Fibroblast of the aortic adventitia (primary cell): ENCODE measurements at places on chromosomes 1 and 21. TPM values are rescaled to one million over a fixed set of nuclear protein-coding genes. Genes with fewer than 3 reads are reported as not detected.

Gene TNNT2
- 0.09 TPM in 1 of 2 replicates, not detected in the other for total RNA-seq

GRCh38 chr1:198986442-198986841 lies 347.6 kb downstream of the PTPRC start:
- DNase-seq: no peak

DNA sequence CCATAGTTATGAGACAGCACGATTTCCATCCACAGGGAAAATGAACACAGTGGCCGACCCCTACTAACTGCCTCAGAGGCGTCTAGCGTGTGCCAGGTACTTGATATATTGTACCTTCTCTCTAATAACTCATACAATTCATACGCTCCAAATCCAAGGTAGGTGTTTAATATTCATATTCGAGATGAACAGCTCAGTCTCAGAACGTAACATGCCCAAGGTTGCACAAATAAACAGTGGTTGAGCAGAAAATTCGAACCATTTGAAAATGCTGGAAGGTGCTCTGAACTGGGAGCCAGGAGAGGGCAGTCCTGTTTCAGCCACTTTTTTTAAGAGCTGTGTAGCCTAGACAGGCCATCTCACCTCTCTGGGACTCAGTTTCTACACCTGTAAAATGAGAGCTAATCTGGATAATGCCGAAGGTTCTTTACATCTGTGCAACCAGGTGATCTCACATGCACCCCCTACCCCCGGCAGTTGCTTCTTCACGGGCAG lies 7.9 kb downstream of the SLC45A3 start:
- DNase-seq: no peak

DNA sequence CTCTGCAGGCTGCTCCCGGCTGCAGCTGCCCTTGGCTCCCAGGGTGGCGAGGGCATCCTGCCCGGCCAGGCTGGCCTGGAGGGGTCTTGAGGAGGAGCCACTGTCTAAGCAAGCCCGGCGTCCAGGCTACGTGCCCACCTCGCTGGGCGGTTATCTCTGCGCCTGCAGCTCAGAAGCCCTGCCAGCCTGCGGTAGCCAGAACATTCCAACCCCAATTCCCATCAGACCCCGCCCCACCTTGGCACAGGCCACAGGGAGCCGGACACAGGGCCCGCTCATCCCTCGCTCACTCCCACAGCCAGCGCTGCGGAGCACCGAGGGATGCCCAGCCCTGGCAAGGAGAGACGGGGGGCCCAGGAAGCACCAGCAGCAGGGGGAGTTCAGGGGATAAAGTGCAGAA lies 53.9 kb downstream of the MEGF6 start:
- peak; percentile 58 for DNase-seq

- peak; percentile 12 for DNase-seq
These were observed 19.4 kb downstream of the SOAT1 start for GRCh38 chr1:179313004-179313403.

DNA sequence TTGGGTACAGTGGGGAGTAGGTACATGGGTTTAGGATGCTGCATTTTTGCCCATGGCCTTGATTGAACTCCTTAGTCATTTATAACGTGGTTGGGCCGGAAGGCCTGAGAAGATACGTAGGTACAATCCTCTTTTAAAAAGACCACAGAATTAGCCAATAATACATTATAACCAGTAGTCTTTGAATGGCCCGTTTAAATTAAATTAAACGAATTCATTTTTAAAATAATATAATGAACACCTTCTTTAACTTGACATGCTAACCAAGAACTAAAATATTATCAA lies 20.1 kb upstream of the ADAR start:
- no peak for DNase-seq

DNA sequence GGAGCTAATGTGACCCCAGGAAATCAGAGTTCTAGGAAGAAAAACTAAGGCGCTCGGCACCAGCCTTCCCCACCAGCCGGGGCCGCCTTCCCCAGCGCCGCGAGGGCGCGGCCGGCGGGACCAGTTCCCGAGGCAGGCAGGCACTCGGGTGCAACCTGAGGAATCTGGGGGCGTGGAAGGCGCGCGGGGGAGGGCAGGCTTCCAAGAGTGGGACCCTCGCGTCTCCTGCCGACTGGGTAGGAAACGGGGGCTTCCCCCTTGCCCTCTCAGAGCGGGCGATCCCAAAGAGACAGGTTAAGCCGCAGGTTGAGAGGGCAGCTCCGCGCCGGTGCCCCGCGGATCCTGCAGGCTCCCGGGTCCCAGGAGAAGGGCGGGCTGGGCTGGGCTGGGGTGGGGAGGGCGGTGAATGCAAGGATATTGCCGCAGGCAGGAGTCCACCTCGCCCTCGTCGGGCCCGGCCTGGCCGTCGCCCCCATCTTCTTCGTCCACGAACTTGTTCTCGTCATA lies 431 bp downstream of the ARPC5 start:
- no peak for DNase-seq

GRCh38 chr1:109969146-109969829 lies 15.3 kb upstream of the AHCYL1 start:
- peak; percentile 78 for DNase-seq

Gene LORICRIN
- not detected in 2 replicates for total RNA-seq

- no peak for DNase-seq
These were observed 357.2 kb downstream of the KCNH1 start for GRCh38 chr1:210776712-210777111.

Gene IQCC
- 0.41 and 2.3 TPM in 2 replicates for total RNA-seq

- DNase-seq: peak; percentile 31
These were observed 27.9 kb downstream of the S1PR1 start for GRCh38 chr1:101264697-101265096.

DNA sequence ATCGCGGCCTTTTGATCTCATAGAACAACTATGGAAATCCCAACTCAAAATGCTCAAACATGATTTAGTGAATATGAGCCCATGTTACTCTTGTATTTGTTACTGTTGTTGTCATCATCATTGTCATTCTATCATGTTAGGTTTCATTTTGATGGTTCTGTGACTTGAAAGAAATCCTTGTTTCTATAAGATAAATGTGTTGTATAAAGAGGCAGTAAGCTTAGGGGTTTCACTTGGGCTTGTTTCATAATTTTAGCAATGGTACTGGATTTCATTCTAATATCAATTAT lies 15.3 kb upstream of the GBP5 start:
- no peak for DNase-seq

- DNase-seq: no peak
These were observed 950 bp upstream of the LRP8 start for GRCh38 chr1:53328541-53329499.

DNA sequence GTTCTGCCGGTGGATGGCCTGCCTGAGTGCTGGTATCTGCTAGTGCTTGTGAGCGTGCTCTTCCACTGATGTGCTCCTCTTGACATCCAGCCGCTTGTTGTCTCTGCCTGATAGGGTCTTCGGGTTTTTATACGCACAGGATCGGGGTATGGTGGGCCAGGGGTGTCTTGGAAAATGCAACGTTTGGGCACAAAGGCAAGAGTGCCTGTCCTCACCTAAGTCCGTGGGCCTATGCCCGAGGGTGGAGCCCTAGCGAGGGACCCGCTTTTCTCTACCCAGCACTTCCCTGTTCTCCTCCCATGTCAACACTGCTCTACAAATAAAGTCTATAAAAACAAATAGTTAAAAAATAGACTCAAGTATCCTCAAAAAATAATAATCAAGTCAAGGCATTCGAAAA lies 1007.8 kb downstream of the PLA2G4A start:
- DNase-seq: no peak

Gene GNG4
- not detected in 2 replicates for total RNA-seq

- DNase-seq: no peak
These were observed 38.0 kb upstream of the RASAL2 start for GRCh38 chr1:178055779-178056471.

Gene LHX8
- 0.09 TPM in 1 of 2 replicates, not detected in the other for total RNA-seq

Gene AMY1C
- total RNA-seq: not detected in 2 replicates

Gene CR1L
- not detected in 2 replicates for total RNA-seq

Gene TRAF3IP3
- total RNA-seq: 0.65 TPM in 1 of 2 replicates, not detected in the other

Gene ZNF281
- 7.0 and 29.7 TPM in 2 replicates for total RNA-seq

GRCh38 chr1:83807821-83808220 lies 191.1 kb downstream of the TTLL7 start:
- DNase-seq: no peak

Gene HAX1
- 115 and 141 TPM in 2 replicates for total RNA-seq

Gene TDRD5
- total RNA-seq: not detected in 2 replicates

Gene CLCA4
- total RNA-seq: not detected in 2 replicates

DNA sequence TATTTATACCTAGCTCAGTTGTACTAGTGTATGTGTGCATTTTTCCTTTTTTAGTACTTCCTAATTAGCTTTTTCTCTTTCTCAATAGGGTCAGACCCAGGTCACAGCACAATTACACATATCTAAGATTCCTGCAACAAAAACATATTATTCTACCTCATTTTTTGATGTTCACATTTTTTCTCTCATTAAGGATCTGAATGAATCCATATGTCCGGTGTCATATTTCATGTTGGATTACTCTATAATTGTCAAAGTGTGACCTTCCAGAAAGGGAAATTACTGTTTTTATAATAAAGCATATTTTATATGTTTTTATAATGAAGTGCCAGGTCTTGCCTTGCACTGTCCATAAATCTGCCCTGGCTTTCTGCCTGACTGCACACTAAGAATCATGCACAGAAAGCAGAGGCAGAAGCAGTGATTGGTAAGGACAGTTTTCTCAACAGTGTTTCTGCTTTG lies 143.7 kb downstream of the KCNT2 start:
- DNase-seq: peak; percentile 61

GRCh38 chr1:20726932-20727745 lies 5.4 kb downstream of the SH2D5 start:
- no peak for DNase-seq

Gene IFI16
- total RNA-seq: 202 and 358 TPM in 2 replicates

DNA sequence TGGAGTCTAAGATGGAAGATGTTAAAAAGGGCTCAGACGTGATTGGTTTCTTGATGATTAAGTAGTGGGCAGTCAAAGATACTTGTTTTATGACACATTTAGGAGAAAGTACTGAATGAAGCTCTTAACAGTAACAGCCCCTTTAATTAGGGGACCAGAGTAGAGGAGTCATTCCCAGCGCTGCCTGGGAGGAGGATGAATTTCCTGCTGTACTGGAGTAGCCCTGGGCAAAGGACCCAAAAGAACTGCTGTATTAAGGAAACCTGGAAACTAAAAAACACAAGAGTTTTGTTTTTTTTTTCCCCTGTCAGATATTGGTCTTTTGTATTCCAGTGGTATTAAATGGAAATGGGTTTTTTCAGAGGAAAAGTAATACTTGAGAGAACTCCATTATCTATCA lies 126.5 kb downstream of the NFIA start:
- DNase-seq: no peak

Gene MTARC2
- total RNA-seq: 2.0 and 12.0 TPM in 2 replicates
